Transverse colon (tissue), 4 donors: ENCODE measurements at places on chromosomes 3 and 15. TPM values are rescaled to one million over a fixed set of nuclear protein-coding genes. Genes with fewer than 3 reads are reported as not detected.

NAA50 gene
- 116 TPM for total RNA-seq

DNA sequence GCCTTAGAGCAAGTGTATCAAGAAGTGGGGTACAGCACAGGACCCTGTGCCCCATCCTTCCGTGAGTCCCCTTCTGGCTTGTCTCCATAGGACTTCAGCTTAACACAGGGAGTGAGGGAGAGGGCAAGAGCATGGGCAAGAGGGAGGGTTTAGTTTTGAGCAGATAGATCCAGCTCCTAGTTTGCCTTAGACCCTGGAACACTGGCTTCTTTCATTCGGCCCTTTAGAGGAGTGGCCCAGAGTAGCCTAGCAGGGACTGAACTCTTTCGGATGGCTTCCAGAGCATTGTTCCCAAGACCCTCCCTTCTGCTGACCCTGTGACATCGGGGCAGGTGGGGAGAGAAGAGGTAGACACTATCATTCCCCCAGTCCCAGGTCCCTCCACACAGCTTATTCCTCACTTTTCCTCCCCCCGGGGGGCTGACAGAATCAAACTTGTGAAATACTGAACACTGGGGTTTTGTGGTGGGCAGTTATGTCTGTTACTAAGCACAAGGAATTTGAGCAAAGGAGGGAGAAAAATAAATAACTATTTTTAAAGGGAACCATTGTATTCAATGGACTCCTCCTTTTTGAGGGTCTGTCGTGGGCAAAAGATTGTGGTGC is 289.6 kb upstream of the C2CD4B start:
- no peak for DNase-seq

DNA sequence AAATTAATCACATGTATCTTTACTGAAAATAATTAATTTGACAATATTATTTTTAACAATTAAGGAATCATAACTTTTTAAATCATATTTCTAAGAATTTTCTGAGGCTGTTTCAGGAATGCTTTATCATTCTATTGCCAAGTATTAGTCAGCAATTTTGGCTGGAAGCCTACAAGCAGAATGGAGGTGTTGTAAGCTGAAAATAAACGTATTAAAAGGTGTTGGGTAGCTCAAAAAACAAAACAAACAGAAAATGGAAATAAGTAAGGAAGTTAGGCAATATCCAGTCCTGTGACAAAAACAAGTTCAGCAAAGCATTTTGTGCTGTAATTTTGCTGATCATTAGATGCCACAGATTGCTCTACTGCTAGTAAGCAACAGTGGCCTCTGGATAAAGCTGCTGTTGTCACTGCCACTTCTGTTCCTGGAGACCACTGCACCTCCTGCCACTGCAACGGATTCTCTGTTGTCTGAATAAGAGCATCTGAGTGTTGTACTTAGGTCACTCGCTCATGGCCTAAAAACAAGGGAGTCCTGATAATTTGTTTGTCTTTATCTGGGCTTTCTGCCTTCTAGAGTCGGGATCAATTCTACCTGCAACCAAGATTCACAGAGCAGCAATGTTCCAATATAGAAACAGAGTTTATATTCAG is 63.5 kb upstream of the SLITRK3 start:
- DNase-seq: no peak

DNA sequence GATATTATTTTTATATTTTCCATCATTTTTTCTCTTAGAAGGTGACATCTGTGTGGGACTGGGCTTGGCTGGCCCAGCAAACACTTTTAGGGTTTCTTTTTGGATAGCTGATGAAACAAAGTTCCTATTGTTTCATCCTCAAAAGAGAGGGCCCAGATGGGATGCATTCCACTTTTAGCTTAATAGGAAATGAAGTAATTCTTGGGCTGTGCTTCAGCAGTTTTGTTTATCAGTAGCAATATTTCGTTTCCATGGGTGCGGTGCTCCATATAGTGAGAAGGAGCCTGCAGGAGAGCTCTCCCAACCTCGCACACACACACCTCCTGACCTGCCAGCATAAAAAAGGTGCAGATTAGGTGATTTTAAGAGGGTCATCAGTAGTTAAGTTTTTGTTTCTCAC is 147.5 kb downstream of the AKAP13 start:
- DNase-seq: no peak

DNA sequence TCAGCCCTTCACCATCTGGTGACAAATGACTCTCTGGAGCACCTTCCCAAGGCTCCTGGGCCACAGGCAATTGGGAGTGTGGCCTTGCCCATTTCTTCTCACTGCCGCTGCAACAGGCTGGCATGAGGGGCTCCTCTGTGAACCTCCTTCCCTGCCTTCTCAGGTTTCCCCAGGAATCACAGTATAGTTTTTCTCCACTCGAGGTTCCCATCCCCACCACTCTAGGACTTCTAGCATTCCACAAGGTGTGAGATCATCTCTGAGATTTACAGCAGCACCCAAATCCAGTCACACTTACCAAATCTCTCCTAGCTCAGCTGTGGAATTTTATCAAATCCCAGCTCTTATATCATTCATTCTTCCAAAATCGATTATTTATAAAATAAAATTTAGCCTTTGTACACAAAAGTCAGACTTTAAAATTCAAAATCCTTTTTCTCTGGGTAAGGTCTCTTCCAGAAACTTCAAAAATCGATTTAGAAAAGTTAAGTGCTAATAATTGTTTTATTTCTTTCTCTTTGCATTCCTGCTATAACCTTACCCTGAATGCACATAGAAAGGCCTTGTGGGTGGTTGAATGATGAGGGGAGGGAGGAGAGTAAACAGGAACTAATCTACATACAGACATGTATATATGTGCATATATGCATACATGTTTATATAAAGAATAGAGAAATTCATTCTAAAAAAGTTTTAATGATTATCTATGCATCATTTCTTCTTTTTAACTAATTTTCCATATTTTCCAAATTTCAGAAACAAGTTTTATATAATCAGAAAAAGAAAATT is 18.9 kb upstream of the ATP13A4 start:
- no peak for DNase-seq
